ENCODE measurements at places on chromosomes 4 and X. TPM values are rescaled to one million over a fixed set of nuclear protein-coding genes. Genes with fewer than 3 reads are reported as not detected.

DNA sequence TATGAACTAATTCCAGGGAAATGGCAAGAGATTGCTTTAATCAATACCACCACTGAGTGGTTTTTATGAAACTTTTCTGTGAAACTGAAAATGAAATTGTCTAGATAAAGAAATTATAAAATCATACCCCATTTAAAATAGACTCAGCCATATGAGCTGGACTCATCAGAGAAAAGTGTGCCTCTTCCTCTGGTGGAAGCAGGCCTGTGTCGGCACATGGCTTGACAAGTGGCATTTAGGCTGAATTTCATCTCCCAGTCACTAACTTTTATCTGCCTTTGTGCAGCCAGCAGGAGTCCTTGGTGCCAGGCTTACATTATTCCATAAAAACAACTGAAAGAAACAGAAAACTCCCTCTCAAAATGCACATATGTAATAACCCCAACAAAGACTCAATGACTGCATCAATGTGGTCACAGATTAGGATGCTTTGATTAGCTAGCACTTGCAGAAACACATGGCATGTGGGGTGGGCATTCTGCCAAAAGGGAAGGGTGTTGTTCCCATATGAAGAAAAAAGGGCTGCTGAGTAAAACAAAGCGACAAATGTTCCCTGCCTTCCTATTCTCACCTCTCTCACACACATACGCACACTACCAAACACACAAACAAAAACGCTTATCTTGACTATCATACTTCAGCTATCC lies 232.3 kb downstream of the PABPC4L start:
- H3K4me3 ChIP-seq, result no peak overlapping the region
- no peaks in the 10 kb centered on the region for H3K4me1 ChIP-seq
- peak; percentile 2 for DNase-seq
- no peaks in the 10 kb centered on the region for H3K36me3 ChIP-seq

DNA sequence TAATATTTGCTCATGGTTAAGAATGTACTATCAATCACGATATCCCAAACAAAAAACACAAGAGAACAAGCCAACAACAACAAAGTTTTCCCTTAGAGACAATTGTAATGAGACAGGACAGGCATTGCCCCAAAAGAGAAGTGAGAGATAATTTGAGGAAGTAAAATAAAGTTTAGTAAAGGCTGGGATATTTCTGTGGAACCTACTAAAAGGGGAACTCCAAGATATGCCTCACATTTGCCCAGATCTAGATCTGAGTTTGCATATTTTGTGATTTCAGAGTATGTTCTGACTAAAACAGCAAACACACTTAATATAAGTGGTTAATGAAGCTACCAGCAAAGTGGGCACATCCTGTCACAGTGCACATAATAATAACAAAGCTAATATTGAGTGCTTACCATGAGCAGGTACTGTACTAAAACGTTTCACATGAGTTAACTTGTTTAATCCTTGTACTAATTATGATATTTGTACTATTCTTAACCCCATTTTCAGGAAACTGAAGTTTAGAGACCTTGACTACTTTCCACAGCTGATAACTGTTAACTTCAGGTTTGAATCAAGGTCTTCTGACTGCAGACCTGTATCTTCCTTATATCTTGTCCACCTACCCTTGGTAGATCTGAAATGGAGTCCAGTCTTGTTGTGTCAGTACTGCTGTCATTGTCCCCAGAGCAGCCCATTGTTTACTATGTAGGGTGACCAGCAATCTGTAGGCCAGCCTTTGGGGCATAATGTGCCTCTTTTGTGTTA lies 26.0 kb upstream of the BMP2K start:
- H3K4me3 ChIP-seq, result no peak overlapping the region
- no peaks in the 10 kb centered on the region for H3K27me3 ChIP-seq
- no peak for DNase-seq
- H3K27ac ChIP-seq, result no peak overlapping the region
- H3K36me3 ChIP-seq, result no peaks in the 10 kb centered on the region

The RPS6KA6 gene
- total RNA-seq, result 5.4 TPM

DNA sequence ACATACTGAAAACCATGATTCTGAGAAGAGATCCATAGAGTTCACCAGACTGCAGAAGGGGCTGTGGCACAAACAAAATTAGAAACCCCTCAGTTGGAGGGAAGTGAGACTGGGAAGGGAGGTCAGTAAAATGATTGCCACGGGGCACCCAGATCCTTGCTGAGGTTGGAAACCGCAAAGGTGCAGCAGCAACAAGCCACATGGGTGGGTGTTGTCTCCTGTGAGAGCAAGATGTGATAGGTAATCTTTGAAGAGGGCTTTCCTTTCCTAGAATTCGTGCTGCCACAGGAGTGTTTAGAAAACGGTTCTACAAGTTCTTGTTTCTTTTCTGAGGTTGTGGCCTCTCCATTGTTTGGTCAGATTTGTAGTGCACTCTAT lies 85.5 kb downstream of the NFKB1 start:
- no peak for DNase-seq
- H3K27ac ChIP-seq, result no peak overlapping the region
- H3K4me3 ChIP-seq, result no peak overlapping the region
- H3K4me1 ChIP-seq, result no peaks in the 10 kb centered on the region
- no peaks in the 10 kb centered on the region for H3K27me3 ChIP-seq
- H3K36me3 ChIP-seq, result peaks cover 47% of the 10 kb centered on the region

GRCh38 chrX:101290957-101291603 lies at the start of gene TAF7L:
TAF7L (minus strand) TSS chrX:101291334; CDS start chrX:101287543, 3,791 bp downstream.
- no peaks in the 10 kb centered on the region for H3K36me3 ChIP-seq
- peak; percentile 29 for DNase-seq
- no peak within 1 kb of the TSS for H3K27ac ChIP-seq
- no peaks in the 10 kb centered on the region for H3K27me3 ChIP-seq
- peak within 1 kb of the TSS; percentile 53 for H3K4me3 ChIP-seq

The DDX53 gene
- not detected for total RNA-seq

The NDUFA1 gene
- 46.4 TPM for total RNA-seq

- no peaks in the 10 kb centered on the region for H3K36me3 ChIP-seq
- no peak overlapping the region for H3K4me3 ChIP-seq
- H3K27me3 ChIP-seq, result no peaks in the 10 kb centered on the region
- peak; percentile 57 for DNase-seq
Observed at GRCh38 chrX:119095936-119096335, 23.1 kb downstream of the CT47C1 start.

The MAGEA4 gene
- not detected for total RNA-seq

The ADH1A gene
- total RNA-seq, result not detected

DNA sequence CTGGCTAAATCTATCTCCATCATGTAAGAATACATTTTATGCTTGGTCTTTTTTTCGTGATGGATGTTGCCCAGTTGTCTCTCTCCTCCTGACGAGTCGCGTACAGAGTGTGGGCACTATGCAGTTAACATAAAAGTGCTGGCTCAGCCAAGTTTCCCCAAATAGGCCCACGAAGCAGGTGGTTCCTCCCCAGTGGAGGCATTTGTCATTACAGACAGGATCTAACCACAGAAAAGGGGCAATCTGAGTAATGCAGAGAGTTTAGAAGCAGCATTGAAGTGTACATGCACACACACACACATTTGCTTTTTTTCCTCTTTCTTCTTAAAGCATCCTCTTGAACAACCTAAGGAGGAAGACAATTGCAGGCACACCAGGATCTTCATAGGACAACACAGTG lies 188.7 kb upstream of the VCX start:
- H3K27me3 ChIP-seq, result no peaks in the 10 kb centered on the region
- no peaks in the 10 kb centered on the region for H3K4me1 ChIP-seq
- H3K4me3 ChIP-seq, result no peak overlapping the region
- no peak for DNase-seq
- H3K27ac ChIP-seq, result no peak overlapping the region

DNA sequence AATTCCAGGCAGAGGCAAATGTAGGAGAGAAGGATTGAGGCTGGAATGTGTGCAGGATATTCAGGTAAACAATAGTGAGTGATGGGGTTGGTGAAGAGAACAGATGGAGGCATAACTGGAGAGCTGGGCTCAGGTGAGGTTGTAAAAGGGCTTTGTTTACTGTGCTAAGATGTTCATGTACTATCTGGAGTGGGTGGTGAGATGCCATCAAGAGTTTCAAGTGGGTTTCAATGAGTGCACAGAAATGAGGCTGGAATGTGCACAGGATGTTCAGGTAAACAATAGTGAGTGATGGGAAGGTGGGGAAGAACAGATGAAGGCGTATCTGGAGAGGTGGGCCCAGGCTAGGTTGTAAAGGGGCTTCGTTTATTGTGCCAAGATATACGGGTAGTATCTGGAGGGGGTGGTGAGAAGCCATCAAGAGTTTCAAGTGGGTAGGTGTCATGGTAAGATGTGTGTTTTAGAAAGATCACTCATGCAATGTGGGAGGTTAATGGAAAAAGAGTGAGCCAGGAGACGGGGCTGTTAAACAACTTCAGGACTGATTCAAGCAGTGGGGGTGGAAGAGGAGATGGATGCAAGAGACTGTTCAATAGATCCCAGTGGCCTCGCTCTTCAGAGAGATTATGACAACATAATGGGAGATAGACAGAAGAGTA lies 25.4 kb upstream of the NMU start:
- no peaks in the 10 kb centered on the region for H3K36me3 ChIP-seq
- H3K27me3 ChIP-seq, result peaks cover 1% of the 10 kb centered on the region
- DNase-seq, result no peak
- H3K4me3 ChIP-seq, result no peak overlapping the region
- H3K4me1 ChIP-seq, result no peaks in the 10 kb centered on the region

- H3K27ac ChIP-seq, result no peak overlapping the region
- no peaks in the 10 kb centered on the region for H3K27me3 ChIP-seq
- H3K4me1 ChIP-seq, result no peaks in the 10 kb centered on the region
- no peaks in the 10 kb centered on the region for H3K36me3 ChIP-seq
- no peak for DNase-seq
Observed at GRCh38 chr4:97942137-97942536, 201.1 kb downstream of the STPG2 start.

GRCh38 chr4:150063128-150063527 lies 15.1 kb upstream of the DCLK2 start:
- no peak overlapping the region for H3K27ac ChIP-seq
- no peaks in the 10 kb centered on the region for H3K27me3 ChIP-seq
- no peaks in the 10 kb centered on the region for H3K36me3 ChIP-seq

- H3K4me1 ChIP-seq, result no peaks in the 10 kb centered on the region
- DNase-seq, result no peak
- no peak overlapping the region for H3K27ac ChIP-seq
Observed at GRCh38 chr4:186984105-186984644, 260.5 kb upstream of the FAT1 start.

- H3K27me3 ChIP-seq, result peaks cover 14% of the 10 kb centered on the region
- no peaks in the 10 kb centered on the region for H3K4me1 ChIP-seq
- no peaks in the 10 kb centered on the region for H3K36me3 ChIP-seq
- H3K27ac ChIP-seq, result no peak within 1 kb of the TSS
- peak within 1 kb of the TSS; percentile 67 for H3K4me3 ChIP-seq
Observed at GRCh38 chr4:1792832-1793495, at the start of gene FGFR3. FGFR3 (plus strand) TSS chr4:1793293; CDS start chr4:1793935, 642 bp downstream.

The SLC25A4 gene
- total RNA-seq, result 6.5 TPM

GRCh38 chr4:96593422-96593821 lies 753.5 kb downstream of the PDHA2 start:
- H3K27ac ChIP-seq, result no peak overlapping the region

The PIGA gene
- total RNA-seq, result 8.9 TPM

DNA sequence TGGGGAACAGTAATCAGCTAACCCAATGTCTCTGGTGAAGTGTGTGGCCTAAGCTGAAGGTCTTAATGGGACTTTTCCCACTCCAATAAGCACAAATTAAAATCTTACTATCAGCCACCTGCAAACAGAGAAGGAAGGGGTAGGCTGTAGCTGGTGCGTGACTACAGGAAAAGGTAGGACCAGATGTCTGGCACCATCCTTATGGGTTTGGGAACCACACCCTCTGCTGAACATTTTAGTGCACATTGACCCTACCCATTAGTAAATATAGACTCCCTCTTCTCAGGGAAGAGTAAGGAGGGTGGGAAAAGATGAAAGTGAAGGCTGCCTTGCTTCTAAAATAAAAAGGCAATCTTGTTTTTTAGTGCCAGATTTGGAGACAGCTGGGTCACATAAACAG lies 602.8 kb downstream of the FAT4 start:
- no peak overlapping the region for H3K4me3 ChIP-seq
- DNase-seq, result no peak
- H3K27ac ChIP-seq, result no peak overlapping the region
- no peaks in the 10 kb centered on the region for H3K36me3 ChIP-seq
- H3K4me1 ChIP-seq, result no peaks in the 10 kb centered on the region

The ATP8A1 gene
- total RNA-seq, result 0.11 TPM

DNA sequence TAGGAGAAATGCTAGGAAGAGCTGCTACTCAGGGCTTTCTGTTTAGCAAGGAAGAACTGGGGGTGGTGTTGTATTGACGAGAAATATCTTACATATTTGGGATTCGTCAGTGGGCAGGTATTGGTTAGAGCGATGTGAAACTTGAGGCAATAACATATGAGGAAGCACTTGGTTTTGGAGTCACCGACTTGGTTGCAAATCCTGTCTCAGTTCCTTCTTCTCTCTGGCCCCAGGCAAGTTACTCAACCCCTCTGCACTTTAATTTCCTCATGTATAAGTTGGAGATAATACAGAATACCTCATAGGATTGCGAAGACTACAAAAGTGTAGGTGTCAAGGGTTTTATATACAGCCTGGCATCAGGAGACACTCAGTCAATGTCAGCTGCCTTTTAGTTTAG lies 34.1 kb downstream of the GPAT3 start:
- H3K27me3 ChIP-seq, result no peaks in the 10 kb centered on the region
- H3K36me3 ChIP-seq, result no peaks in the 10 kb centered on the region
- no peaks in the 10 kb centered on the region for H3K4me1 ChIP-seq
- no peak overlapping the region for H3K27ac ChIP-seq
- DNase-seq, result no peak

The FRMD7 gene
- total RNA-seq, result 0.11 TPM

DNA sequence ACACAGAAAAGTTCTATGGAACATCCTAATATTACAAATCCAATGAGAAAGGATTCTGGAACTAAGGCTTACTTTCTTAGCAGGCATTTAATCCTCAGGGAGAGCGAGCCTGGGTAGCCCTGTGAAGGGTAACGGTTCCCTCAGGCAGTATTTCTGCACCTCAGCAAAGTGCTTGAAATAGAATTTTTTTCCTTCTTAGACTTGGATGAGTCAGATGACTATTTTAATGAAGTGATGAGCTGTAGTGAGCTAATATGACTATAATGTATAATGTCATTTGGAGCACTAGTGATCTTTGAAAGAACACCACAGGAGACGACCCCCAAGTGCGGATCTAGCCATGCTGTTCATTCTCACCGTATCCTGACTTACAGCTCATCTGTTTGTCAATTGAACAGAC lies 493.0 kb upstream of the FAM241A start:
- no peaks in the 10 kb centered on the region for H3K36me3 ChIP-seq
- H3K27ac ChIP-seq, result no peak overlapping the region
- H3K27me3 ChIP-seq, result no peaks in the 10 kb centered on the region
- H3K4me1 ChIP-seq, result peaks cover 11% of the 10 kb centered on the region

The BMP15 gene
- total RNA-seq, result not detected

- no peak overlapping the region for H3K4me3 ChIP-seq
- DNase-seq, result no peak
- no peaks in the 10 kb centered on the region for H3K27me3 ChIP-seq
- no peaks in the 10 kb centered on the region for H3K36me3 ChIP-seq
- H3K4me1 ChIP-seq, result no peaks in the 10 kb centered on the region
Observed at GRCh38 chr4:109177096-109177810, 125.2 kb downstream of the COL25A1 start.

DNA sequence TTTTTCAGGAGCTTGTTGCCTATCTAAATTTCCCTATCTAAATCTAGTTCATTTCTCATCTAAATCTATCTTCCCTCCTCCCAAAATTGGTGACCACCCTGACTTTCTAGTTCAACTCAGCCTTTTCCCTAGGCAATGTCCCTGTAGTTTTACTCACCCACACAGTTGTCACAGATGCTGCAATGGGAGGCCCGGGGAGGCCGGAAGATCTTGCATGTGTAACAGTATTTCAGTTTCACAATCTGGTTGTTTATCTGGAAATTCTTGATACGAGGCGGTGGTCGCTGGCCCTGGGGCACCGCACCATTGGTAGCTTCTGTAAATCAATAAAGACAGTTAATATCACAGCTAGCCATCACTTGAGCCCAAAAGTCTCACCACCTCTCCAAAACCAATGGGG lies 20.2 kb downstream of the ZDHHC9 start:
- no peak overlapping the region for H3K4me3 ChIP-seq
- H3K36me3 ChIP-seq, result peaks cover 5% of the 10 kb centered on the region
- no peak overlapping the region for H3K27ac ChIP-seq
- no peak for DNase-seq
- H3K4me1 ChIP-seq, result no peaks in the 10 kb centered on the region

Data from GM23248 (cell line).